Airway epithelial cell (primary cell): ENCODE measurements at places on chromosomes 3 and 15. TPM values are rescaled to one million over a fixed set of nuclear protein-coding genes. Genes with fewer than 3 reads are reported as not detected.

ISLR2 gene
- total RNA-seq, result not detected in 2 replicates

CFAP161 gene
- not detected in 2 replicates for total RNA-seq

CD96 gene
- not detected in 2 replicates for total RNA-seq

CPNE4 gene
- total RNA-seq, result 0.07 TPM in 1 of 2 replicates, not detected in the other
